ENCODE measurements at places on chromosomes 5 and 9.

DNA sequence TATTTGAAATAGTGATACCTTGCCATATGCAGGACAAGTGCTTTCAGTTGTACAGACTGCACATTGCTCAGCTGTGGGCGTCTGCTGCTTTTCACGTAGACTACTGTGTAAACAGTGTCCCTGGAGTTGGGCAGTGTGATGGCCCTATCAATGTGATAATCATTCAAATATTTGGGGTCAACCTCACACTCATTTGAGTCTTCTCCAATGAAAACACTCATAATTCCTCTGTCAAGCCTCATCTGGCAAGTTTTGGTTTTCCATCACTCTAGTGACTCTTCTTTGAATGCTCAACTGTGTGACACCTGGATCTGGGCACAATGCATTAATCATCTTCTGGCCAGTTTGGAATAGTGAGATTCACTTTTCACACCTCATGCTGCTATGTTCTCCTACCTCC is 64.4 kb downstream of the UGCG start:
- no peak for DNase-seq

- no peak for DNase-seq
Observed at GRCh38 chr9:34589636-34590380, at the start of gene CNTFR. TSS of gene CNTFR (minus strand) at chr9:34589724. CDS start at chr9:34568981, 20,743 bp downstream.

GRCh38 chr5:35365758-35366157 is 135.5 kb upstream of the PRLR start:
- DNase-seq, result no peak

DNA sequence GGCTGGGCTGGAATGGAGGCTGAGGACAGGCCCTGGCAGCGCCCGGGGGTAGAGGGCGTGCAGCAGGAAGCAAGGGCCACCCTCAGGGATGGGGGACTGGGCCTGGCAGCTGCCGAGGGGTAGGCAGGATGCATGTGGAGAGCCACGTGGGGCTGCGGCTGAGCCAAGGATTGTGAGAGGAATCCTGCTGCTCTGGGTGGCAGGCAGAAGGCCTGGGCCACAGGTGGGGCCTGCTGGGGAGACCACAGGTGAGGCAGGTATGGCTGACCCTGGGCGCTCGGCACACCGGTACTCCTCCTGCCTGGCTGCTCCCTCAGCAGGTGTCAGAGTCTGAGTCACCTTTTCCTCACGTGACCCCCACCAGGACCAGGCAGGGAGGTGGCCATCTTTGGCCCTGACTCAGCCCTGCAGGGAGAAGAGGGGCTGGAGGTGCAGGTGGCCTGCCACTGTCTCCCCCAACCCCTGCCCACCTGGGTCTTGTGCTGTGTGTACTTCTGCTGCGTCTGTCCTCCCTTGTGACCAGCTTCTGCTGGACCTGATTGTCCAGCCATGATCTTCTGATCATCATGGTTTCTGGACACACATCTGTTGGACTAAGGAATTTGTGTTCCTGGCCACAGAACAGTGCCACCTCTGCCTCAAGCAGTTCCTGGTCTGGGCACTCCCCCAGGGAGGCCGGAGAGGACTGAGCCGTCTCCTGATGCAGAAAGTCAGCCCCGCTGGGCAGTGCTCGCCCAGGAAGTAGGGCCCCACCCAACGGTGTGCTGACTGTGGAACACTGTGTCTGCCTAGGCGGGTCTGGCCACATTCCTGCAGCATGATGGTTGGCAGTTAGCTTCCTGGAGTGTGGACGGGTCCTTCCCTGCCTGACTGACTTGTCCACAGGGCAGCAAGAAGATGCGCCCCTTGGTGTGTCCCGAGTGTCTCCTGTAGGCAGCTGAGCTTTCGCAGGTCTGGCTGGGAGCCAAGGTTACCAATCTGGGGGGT is 6.4 kb downstream of the ARRDC1 start:
- DNase-seq, result no peak

GRCh38 chr5:66232275-66232674 is 88.2 kb downstream of the SREK1 start:
- DNase-seq, result no peak

DNA sequence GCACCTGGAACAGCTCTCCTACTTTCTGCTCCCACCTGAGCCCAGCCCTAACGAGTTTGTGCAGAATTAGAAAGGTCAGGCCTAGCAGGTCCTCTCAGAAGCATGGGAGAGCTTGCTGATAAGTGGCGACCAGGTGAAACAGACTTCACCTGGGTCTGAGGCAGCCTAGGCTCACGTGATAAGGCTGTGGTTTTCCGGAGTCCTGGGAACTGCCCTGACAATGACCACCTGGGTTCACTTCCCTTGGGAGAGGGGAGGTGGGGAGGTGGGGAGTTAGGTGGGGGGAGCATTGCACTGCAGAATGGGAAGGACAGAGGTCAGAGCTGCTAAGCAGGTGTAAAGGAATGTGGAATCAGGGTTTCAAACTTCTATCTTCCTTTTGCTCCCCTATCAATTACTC is 152.9 kb upstream of the MAP1B start:
- no peak for DNase-seq

- DNase-seq, result no peak
Observed at GRCh38 chr5:111345731-111346130, 121.5 kb downstream of the CAMK4 start.

GRCh38 chr9:135516132-135516860 is 4.9 kb upstream of the LCN1 start:
- no peak for DNase-seq

- no peak for DNase-seq
Observed at GRCh38 chr5:73325546-73325945, 123.0 kb downstream of the FOXD1 start.
